ENCODE measurements at places on chromosomes 16 and 17.

DNA sequence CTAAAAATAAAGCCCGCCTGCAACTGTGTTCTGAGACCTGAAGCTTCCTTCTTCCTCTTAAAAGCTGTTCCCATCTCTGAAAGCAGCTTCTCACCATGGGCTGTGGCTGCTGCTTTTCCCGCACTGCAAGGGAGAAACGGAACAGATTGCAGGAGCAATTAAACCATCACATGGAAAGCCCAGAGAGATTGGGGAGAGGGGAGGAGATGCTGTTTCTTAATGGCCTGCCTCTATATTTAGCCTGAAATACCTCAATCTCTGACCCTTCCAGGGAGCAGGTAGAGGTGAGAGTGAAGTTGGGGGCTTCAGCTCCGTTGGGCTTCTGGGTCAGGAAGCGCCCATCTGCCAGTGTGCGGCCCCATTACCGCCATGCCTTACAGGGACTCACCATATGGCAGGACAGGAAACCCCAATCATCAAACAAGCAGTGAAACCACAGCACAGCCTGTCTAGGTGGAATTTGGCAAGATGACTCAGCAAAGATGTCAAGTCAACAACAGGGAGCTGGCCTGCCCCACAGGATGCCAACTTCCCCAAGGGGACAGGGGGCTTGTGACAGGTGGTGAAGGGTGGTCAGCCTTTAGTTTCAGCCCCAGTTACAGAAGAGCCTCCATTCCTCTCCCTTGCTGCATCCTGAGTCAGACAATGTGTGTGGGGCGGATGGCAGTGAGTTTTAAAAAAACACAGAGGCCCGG is 286.6 kb upstream of the CCL2 start:
- no peak for DNase-seq

DNA sequence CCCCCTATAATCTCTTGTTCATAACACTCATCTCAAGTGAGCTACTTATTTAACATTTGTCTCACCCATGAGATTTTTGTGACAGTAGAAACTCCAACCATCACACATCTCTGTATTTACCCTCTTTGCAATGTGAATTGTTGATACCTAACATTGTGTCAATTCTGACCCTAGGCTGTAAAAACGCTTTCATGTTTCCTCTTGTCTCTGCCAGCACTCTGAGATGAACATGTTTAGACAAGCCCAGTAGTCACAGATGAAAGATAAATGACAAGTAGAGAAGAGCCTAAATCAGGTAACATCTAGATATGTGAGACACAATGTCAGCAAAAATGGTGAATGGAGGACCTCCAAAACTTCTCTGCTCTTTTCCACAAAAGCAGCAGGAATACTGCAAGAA is 1254.5 kb upstream of the GOT2 start:
- DNase-seq: no peak

GRCh38 chr17:33371377-33371776 is 78.3 kb upstream of the ASIC2 start:
- no peak for DNase-seq

GRCh38 chr17:2435862-2436261 is 35.0 kb upstream of the MNT start:
- DNase-seq: no peak

DNA sequence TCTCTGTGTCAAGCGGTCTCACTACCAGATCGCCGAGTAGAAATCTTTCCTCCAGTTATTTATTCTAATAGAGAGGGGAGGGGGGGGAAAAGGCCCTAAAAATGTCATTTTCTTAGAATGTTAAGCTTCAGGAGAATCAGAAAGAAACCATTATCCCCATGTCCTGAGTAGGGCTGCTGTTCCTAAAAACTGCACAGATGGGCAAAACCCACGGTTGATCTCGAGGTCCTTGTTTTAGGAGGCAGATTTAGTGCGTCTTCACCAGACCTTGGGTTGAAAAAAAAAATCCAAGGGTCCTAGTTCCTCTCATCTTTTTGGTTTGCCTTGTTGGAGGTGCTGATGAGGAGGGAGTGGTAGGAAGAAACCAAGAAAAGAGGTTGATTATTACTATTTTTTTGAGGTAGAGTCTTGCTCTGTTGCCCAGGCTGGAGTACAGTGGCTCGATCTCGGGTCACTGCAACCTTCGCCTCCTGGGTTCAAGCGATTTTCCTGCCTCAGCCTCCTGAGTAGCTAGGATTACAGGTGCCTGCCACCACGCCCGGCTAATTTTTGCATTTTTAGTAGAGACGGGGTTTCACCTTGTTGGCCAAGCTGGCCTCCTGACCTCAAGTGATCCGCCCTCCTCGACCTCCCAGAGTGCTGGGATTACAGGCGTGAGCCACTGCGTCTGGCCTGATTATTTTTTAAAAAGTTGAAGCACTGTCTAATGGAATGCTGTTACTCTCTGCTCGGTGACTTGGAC is 1.4 kb downstream of the CBFB start:
- DNase-seq: no peak

- no peak for DNase-seq
Measured at GRCh38 chr17:9647014-9647413, 1.7 kb downstream of the USP43 start.

DNA sequence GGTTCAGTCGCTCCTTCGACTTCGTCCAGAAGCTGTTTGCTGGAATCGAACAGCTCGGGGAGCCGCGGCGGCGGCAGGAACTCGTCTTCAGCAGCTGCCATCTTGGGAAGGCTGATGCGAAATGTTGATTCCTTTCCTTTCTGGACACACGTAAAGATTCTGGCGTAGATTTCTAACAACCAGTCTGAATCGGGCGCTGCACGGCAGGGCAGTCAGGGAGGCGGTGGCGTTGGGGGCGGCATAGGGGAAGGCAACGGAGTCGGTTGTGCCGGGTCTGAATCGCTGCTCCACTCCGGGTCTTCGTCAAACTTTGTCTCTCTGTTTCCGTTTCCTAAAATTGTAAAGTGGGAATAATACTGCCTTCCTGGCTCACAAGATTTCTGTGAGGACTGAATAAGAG is 30.3 kb downstream of the TEX14 start:
- DNase-seq: no peak
